Stimulated activated CD4-positive, alpha-beta T cell treated with anti-CD3 and anti-CD28 coated beads, Interleukin-15, amount 100 ng/mL, for 24 hours (primary cell): ENCODE measurements at places on chromosomes 6 and 20.

- no peak for DNase-seq
Observed at GRCh38 chr20:41131594-41132387, 5.6 kb upstream of the PLCG1 start.

DNA sequence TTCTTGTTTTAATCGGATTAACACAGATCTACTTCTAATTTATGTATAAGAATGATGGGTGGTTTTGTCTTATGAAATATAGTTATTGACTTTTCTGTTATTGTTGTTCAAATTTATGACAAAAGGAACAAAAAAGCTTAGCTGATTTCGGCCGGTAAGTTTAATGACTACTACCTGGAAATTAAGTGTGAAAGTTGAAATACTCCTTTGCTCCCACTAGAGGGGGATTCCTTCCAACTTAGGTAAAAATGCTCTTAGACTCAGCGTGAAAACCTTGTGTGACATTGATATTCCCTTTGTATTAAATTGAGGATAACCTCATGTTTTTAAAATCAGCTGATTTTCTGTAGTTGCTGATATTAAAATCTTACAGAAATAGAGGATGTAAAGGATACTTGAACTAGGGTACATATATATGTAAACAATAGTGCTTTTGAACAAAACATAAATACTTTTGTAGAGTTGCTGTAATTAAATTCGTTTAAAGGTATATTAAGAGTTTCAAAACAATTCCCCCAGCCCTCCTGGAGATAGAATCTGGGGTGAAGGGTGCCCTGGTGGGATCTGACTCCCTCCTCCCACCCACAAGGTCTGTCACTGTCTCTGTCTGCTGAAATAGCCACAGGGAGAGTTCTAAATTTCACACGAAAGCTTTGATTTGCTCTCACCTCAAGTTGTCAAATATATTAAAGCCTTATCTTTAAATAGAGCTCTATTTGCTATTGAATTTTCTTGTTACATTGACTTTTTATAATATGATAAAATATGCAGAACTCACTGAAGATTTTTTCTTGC, 257.5 kb downstream of the ARID1B start:
- DNase-seq = no peak

DNA sequence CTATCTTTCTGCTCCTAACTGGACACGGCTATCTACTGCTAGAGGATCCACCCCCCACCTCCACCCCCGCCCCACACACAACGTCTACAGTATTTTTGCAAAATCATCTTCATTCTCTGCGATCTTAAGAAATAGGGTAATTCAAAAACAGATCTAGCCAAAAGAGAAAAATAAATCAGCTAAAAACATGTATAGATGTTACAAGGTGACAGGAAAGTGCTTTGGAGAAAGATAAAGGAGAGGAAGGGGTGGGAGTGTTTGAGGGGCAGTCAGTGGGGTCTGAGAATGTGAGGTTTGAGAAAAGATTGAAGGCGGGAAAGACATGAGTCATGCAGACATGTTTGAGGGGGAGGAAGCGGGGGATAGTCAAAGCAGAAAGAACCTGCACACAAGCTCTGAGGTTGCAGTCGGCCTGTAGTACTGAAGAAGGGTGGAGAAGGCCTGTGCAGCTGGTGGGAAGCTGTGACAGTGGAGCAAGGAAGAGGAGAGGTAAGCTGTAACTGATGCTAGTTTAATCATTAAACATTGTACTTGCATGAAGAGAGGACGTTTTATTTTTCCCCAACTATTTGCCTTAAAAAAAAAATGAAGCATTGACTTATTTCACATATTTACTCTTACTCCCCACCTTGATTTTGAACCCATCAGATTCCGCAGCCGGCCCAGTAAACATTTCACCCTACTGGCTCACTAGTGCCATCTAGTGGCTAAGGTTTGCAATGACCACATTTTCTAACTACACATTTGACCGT, 332.6 kb downstream of the ADGRB3 start:
- DNase-seq = peak; percentile 65

DNA sequence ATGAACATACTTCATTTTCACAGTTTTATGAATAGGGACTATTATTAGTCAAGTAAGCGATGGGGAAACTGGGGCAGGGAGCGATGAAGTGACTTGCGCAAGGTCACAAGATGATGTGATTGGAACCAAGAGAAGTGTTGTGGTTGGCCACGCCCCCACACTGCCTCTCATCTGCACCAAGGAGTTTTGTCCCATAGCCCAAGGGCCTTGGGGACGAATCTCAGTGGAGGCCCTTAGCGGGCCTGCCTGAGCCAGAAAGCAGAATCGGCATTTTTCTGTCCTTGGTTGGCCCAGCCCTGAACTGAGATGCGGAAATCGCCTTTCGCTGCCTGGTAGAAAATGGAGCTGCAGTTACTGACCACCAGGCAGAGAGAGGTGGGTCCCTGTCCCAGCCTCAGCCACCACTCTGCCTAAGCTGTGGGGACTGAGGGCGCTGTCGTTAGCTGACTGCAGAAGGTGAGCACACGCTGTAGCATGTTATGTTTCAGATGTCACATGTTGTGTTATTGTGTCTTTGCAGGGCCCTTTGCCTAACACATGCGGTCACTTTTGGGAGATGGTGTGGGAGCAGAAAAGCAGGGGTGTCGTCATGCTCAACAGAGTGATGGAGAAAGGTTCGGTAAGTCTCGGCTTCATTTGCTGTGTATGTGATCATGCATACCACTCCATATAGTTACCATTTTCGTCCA, 57.8 kb downstream of the PTPN1 start:
- DNase-seq = peak; percentile 56

DNA sequence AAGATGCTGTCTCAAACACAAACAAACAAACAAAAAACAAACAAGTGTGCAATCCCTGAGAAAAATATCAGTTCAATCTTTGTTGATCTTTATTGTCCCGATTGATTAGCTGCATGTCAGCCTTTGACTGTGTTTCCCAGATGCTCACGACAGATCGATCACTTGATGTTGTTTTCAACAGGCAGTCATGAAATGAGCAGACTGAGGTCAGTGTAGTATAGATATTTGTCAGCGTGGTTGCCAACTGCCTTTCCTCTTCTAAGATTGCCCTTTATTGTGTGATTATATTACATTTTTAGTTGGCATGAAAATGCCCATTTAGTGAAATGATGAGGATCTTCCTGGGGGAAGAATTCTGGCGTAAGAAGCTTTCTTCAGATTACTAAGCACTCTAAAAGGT, 25.6 kb downstream of the UTRN start:
- DNase-seq = peak; percentile 14

- no peak for DNase-seq
Observed at GRCh38 chr6:130967502-130968445, 95.3 kb downstream of the EPB41L2 start.

- no peak for DNase-seq
Observed at GRCh38 chr6:37713529-37714119, 15.9 kb upstream of the MDGA1 start.

- no peak for DNase-seq
Observed at GRCh38 chr6:81786150-81786549, 33.7 kb upstream of the TENT5A start.

GRCh38 chr6:153083869-153084268, 47.2 kb downstream of the RGS17 start:
- DNase-seq = no peak

- DNase-seq = no peak
Observed at GRCh38 chr6:109166673-109167072, 71.4 kb downstream of the CEP57L1 start.

GRCh38 chr6:122063076-122063475, 336.4 kb upstream of the HSF2 start:
- DNase-seq = no peak

- DNase-seq = no peak
Observed at GRCh38 chr20:52340036-52340634, 148.6 kb upstream of the ZFP64 start.

DNA sequence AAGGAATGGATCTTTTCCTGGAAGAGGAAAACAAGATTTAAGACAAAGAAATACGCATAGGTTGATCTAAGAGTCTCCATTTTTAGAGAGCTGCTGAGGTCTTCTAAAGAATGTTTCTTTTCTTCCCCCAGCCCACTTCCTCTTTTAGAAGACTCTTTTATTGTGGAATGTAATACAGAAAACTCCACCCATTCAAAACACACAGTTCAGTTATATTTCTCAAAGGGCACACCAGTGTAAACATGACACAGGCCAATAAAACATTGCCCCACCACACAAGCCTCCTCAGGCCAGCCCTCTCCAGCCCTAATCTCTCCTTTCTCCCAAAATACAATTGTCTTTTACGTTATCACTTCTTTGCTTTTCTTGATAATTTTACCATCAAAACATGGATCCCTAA, 42.8 kb downstream of the SLC35B3 start:
- DNase-seq = no peak

GRCh38 chr20:5918856-5919625, 31.3 kb downstream of the TRMT6 start:
- peak; percentile 11 for DNase-seq

GRCh38 chr20:555976-556385, 12.4 kb upstream of the CSNK2A1 start:
- DNase-seq = no peak
